Fibroblast of villous mesenchyme (primary cell): ENCODE measurements at places on chromosomes 5 and 9. TPM values are rescaled to one million over a fixed set of nuclear protein-coding genes. Genes with fewer than 3 reads are reported as not detected.
A peak's percentile ranks its signal among the peaks of the same experiment; 100 is the strongest.

- DNase-seq: peak; percentile 68
These were observed 30.2 kb upstream of the F2R start for GRCh38 chr5:76685704-76686103.

Gene IFNK
- not detected in 2 replicates for total RNA-seq

- peak; percentile 61 for DNase-seq
These were observed 4.8 kb upstream of the PLGRKT start for GRCh38 chr9:5442400-5443011.

DNA sequence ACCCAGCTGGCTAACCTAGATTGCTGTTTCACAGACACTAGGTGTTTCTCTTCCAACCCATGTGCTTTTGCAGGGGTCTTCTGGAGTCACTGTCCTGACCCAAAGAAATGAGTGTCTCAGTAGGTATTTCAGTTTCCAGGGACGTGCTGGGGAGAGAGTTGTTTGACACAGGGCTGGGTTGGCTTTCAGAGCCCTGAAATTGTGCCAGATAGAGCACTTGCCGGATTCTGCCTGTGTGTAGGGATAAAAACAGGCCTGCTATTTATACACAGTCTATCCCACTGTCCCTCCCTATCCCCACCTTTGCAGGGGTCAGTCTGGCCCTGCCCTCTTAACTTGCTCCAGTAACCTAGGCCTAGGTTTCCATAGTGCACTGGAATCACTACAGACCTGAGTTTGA, 957 bp upstream of the HBEGF start:
- DNase-seq: no peak

DNA sequence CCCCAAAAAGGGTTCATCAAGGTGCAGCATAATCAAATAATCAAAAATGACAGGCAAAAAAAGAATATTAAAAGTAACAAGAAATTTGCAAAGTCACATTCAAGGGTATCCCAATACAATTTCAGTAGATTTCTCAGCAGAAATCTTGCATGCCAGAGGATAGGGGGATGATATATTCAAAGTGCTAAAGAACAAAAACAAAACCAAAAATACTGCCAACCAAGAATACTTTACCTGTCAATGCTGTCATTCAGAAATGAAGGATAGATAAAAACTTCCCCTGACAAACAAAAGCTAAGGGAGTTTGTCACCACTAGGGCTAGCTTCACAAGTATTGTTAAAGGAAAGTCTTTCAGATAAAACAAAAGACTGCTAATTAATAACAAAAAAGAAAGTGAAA, 68.7 kb upstream of the EDIL3 start:
- DNase-seq: no peak

Gene HAPLN1
- total RNA-seq: 0.43 and 3.9 TPM in 2 replicates

DNA sequence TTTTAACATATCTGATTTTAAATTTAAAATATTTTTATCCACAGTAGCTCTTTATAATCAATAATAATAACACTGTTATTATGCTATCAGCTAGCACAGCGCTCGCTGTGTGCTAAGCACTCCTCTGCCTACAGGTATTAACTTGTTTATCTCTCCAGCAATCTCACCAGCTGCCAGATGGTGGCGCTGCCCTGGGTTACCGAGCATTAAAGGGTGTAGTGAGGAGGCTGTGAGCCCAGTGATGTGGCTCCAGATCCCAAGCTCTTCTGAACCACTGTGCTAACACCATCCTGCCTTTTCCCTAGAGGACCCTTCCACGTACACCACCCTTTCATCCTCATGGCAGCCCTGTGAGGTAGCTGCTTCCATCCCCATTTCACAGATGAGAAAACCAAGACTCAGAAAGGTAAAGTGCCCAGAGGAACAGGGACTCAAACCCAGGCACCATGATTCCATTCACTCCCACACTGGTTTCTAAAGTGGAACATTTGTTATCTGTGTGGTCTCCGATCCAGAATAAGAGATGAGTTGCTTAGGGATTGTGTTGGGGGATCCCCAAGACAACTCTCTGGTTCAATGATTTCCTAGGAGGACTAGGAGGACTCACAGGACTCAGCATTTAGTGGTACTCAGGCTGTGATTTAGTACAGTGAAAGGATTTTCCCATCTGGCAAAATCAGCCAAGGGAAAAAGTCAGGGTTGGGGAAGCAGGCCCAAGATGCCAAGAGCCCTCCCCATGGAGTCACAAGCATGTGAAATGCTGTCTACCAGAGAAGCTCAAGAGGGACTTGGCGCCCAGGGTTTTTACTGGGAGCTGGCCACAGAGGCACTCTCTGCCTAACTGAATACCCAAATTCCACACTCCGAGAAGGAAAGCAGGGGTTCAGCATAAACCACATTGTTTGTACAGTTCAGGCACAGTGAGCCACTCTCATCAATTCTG, 7.0 kb downstream of the IGFBPL1 start:
- no peak for DNase-seq

- DNase-seq: no peak
These were observed 97.2 kb upstream of the DNAH5 start for GRCh38 chr5:14041528-14042192.

Gene GRXCR2
- not detected in 2 replicates for total RNA-seq

DNA sequence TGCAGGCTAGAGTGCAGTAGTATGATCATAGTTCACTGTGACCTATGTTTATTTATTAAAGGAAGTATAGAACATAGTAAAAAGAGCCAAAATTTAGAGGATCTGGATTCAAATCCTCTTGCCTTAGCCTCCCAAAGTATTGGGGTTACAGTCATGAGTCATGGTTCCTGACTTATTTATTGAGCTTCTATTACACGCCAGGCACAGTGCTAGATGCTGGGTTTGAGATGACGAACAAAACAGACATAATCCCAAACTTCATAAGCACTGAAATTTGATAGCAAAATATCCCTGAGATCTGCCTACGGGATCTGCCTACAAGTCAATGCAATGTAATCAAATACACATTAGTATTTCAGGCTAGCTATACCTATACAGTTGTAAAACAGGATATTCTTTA, 2.5 kb downstream of the KIAA0825 start:
- DNase-seq: no peak

Gene EMB
- total RNA-seq: 0.86 and 0.97 TPM in 2 replicates

Gene ADCY2
- under 0.01 and 0.32 TPM in 2 replicates for total RNA-seq

GRCh38 chr5:157949520-157949919, 90.6 kb upstream of the CLINT1 start:
- no peak for DNase-seq

DNA sequence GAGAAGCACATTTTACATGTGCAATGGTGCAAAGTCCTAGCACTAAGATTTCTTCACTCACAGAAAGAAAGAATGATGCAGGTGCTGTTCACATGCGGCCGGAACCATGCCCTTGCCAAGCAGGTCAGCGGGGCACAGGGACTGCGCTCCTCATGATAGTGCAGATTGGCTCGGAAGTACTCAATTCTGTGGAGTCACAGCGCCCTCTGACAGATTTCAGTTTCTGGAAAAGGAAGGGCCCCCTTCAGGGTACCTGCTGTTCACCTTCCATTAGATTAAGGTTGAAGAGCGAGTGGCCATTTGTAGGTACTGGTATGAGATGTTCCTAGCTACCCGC, 75.7 kb downstream of the TMC1 start:
- no peak for DNase-seq

DNA sequence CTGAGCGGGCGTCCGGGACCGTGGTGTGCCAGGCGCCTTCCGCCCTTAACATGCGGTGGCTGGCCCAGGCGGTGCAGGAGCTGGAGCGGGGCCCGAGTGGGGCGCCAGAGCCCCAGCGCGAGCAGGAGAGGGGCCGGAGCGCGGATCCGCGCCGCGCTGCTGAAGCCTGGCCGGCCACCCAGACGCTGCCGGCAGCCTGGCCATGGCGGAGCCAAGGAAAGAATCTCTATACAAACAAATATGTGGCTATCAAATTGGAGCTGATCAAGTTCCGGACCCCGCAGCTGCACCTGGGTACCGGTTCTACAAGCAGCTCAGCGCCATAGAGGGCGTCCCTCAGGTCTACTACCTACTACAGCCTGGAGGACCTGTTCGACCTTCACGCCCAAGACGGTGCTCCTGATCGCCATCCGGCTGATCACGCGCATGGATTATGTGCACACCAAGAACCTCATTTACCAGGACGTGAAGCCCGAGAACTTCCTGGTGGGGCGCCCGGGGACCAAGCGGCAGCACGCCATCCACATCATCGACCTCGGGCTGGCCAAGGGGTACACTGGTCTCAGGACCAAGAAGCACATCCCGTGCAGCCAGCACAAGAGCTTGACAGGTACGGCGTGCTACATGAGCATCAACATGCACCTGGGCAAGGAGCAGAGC, 55.8 kb downstream of the JAK2 start:
- DNase-seq: no peak

DNA sequence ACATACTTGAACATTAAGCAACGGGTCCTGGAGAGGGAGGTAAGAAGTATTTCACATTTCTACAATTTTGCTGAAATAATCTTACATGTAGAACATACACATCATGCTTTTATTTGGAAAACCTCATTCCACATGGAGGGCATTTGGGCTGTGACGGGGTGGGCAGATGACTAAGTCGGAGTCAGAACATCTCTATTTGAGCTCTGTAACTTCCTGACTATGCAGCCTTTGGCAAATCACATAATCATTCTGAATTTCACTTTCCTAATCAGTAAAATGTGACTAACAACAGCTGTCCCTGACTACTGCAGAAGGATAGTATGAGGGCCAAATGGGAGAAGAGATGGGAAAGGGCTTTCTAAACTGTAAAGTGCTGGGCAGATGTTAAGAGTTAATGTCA, 17.1 kb upstream of the IL6ST start:
- DNase-seq: peak; percentile 93

DNA sequence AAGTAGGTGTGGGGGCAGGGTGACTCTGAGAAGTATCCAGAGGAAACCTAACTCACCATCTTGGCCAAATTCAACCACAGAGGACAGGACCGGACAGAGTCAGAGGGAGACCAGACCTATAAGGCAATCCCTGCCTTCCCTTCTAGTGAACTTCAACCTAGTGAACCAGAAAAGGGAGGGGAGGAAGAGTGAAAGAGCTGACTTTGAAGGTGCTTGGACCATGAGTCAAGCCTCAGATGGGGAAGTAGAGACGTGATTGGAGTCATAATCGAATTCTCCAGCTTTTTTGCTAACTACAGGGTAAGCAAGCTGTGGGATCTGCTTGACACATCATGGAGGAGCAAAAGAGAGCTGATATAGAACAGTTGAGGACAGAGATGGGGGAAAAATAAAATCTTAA, 18.8 kb upstream of the KIF2A start:
- DNase-seq: no peak

Gene TLE1
- total RNA-seq: 33.5 and 39.3 TPM in 2 replicates

GRCh38 chr5:138945421-138946240, 70.5 kb upstream of the LRRTM2 start:
- DNase-seq: no peak

GRCh38 chr5:146001544-146002190, 65.3 kb downstream of the SH3RF2 start:
- no peak for DNase-seq

DNA sequence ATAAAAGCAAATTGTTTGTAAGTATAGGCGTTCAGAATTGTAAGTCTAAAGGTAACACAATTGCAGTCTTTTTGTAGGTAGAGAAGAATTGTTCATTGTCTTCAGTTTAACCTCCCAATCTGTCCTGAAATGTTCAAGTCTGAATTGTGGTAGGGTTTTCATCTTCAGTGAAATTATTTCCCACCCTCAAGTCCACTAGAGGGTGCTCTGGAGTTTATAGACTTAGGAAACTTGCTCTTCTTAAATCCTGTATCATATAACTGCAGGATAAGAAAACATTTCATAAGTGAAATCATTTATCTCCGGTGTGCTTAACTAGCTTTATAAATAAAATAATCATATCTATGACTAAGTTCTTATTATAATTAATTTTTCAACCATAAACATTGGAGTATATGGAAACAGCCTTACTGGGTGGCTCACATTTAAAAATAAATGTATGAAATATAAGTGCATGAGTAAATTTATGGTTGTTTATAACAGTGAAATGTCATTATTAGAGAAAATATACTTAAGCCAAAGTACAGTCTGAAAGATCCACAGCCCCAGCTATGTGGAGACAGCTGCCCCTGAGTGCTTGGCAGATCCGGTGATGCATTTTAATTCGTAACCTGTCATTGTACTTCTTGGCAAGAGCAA, 182.4 kb upstream of the OTULINL start:
- DNase-seq: peak; percentile 78

DNA sequence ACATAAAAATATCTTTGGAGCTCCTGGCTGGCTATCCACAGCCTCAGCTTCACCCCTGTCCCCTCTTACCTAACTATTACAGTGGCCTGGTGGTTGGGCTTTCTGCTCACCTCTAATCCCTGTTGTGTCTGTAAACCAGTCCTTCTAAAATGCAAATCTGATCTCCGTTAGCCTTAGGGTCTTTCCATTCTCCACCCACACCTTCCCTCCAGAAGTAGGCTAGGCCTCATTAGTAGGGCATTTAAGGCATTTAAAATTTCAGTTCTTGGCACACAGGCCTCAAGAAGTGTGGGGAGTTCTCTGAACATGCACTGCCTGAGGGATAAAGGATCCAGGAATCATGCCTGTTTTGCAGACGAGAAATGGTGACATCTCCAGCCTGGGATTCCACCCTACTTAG, 26.4 kb upstream of the STC2 start:
- no peak for DNase-seq

DNA sequence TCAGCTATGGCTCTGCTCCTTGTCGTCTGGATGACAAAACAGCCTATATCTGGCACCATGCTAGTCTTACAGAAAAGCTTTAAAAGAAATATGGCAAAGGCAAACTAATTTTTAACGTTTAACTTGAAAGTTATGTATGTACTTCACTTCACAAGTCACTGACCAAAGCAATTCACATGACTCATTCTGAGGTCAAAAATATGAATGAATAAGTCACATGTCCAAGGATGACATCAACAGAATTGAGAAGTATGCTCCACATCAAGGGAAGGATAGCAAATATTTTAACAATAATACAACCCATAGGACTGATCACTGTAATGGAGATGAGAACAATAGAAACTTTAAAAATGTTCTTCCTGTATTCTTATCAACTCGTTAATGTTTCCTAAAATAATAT, 1072.6 kb upstream of the NUDT12 start:
- peak; percentile 19 for DNase-seq

Gene ACTBL2
- total RNA-seq: 0.43 and 0.97 TPM in 2 replicates

DNA sequence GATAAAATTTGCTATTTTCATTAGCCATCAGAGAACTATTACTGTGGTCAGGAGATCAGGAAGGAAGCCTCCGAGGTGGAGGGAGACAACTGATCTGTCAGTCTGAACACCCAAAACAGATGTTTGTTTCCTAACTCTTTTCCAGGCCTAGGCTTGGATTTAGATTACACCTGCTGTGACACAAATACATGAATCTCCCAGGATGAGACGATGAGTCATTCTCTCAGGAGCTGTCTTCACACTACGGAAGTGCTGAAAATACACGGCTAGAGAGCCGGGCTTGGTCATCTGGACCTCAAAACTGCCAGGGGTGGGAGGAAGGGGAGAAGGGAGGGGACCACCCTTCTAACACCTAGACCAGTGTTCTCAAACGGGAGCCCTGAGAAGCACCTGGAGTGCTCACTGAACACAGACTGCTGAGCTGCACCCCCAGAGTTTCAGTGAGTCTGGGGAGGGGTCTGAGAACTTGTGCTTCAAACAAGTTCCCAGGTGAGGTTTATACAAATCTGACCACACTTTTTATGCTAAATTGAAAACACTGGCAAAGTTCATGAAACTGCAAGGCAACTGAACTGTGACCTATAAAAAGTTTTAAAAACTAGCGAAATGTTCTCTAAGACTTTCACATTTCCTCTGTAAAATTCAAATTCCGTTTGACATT, 80.3 kb upstream of the EQTN start:
- peak; percentile 13 for DNase-seq

GRCh38 chr9:34454571-34455065, 3.8 kb downstream of the FAM219A start:
- peak; percentile 50 for DNase-seq

Gene PRRX2
- under 0.01 and 1.6 TPM in 2 replicates for total RNA-seq

- no peak for DNase-seq
These were observed 868.0 kb upstream of the CTNND2 start for GRCh38 chr5:12772276-12772675.

Gene ZNF618
- 12.5 and 15.1 TPM in 2 replicates for total RNA-seq
